ENCODE measurements at places on chromosomes 11 and 22.

DNA sequence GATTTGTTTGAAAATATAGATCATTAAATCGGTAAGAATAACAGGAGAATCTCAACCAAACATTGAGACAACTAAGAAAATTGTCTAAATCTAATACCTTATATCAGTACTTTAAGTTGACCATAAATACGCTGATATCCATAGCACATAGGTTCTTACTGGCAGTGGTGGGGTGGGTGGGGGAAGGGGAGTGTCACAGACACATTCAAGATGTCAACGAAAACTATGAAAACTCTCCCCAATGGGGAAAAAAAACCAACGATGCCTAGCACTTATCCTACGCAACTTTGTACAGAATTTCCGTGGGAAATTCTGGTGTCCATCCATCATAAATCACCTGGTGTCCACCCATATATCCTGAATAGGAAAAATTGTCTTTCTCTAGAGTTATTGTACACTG lies 6.2 kb downstream of the GRAP2 start:
- no peak for DNase-seq

GRCh38 chr22:20305894-20306645 lies 13.8 kb downstream of the DGCR6L start:
- DNase-seq = peak; percentile 3

DNA sequence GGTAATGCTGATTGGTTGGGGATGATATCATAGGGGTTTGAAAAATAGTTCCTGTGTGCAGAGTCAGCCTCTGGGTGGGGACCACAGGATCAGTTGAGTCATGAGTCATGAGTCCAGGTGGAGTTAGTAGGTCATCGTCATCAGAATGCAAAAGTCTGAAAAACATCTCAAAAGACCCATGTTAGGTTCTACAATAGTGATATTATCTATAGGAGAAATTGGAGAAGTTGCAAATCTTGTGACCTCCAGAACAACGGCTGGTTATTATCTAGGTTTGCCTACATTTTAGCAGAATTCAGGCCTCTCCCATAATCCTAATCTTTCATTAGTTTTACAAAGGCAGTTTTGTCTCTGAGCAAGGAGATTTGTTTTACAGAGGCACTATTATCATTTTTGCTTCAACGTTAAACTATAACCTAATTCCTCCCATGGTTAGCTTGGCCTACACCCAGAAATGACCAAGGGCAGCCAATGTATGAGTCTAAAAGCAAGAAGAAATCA lies 38.9 kb downstream of the MS4A2 start:
- DNase-seq = no peak

GRCh38 chr11:3157381-3158130 lies 7.6 kb downstream of the OSBPL5 start:
- DNase-seq = peak; percentile 0

GRCh38 chr11:117544130-117544800 lies 216.6 kb downstream of the CEP164 start:
- no peak for DNase-seq

GRCh38 chr22:38628444-38628843 lies 27.7 kb downstream of the FAM227A start:
- no peak for DNase-seq

GRCh38 chr11:1082346-1082727 lies 7.7 kb downstream of the MUC2 start:
- DNase-seq = no peak

DNA sequence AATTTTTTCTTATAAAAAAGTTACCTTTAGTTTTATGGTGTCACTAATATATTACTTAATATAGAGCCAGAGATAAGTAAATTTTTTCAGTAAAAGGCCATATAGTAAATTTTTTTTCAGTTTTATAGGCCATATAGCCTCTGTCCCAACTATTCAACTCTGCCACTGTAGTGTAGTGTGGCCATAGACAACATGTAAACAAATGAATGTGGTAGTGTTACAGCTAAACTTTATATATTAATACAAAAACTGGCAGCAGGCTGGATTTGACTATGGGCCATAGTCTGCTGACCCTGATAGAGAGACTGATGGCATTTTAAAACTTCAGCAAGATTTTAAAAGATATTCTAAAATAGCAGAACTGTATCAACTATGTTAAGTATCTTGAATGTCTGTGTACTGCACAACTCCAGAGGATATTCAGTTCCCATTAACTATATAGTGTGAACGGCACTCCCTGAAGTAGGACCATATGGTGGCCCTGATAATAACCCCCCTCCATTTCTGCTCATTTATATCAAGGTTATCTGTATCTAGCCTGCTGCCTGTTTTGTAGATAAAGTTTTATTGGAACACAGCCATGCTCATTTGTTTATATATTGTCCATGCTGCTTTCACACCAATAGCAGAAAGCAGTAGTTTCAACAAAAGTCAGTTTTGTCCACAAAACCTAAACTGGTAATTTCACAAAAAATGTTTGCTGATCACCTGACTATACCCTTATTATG lies 71.6 kb downstream of the PRMT3 start:
- DNase-seq = no peak

DNA sequence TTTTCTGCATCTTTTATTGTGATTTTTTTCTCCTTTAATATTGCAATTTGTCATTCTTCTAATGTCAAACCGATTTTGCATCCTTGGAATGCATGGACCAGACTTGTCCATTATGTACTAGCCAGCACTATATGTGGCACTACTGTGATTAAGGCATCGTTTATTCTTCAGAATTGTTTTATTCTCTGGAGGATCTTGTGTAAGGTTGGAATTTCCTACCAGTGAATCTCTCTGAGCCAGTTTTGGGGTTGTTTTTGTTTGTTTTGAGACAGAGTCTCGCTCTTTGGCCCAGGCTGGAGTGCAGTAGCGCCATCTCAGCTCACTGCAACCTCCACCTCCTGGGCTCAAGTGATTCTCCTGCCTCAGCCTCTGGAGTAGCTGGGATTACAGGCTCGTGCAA lies 58.5 kb downstream of the IGLL5 start:
- no peak for DNase-seq

DNA sequence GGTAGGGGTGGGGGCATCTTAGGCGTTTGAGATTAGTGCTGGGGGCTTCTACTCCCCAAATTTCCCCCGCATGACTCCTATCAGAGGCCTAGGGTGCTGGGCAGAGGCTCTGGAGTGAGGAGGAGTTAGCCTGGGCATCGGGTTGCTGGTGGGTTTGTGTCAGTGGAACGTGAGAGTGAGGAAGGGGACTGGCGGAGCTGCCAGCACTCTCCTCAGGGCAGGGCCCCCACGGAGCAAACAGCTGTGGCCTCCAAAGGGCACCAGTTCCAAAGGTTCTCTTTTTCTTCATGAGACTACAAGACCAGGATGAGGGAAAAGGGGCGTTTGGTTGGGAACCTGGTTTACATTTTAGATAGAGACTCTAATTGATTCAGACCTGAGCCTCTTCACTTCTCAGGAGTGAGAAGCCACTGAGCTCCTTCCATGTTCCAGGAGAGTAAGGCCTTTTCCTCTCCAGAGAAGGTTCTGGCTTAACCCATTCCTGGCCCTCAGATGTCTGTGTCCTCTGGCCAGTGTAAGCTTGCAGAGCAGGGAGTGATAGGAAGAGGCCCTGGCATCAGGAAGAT lies 35.6 kb upstream of the CDON start:
- no peak for DNase-seq

DNA sequence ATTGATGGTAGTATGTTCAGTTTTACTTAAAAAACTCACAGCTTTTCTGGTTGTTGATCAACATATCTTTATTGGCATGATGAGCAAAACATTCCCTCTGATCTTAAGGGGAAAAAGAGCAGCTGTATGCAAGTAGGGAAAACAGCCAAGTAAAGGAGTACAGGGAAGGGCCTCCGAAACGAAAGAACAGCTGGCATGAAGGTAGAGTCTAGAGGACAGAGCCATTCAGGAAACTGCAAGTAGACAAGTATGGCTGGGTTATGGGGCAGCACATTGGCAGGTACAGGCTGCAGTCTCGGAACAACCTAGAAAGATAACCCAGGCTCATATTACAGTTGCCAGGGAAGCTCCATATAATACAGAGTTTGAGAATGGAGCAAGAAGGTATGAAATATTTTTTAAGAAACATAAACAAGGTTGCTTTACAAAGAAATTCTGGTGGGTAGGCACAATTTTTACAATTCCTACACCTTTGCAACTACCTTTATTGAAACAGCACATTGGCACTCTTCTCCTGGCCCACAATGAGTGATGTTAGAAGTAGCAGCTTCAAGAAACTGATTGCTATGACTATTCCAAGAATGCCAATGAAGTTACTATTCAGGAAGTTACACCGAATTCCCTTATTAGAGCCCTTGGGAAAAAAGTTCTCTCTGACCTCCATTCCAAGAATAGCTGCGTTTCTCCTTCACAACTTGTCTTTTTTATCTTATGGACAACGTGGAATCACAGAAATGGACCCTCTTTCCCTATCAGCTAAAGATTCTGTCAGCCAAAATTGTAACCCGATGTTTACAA lies 45.2 kb downstream of the LGR4 start:
- DNase-seq = no peak

DNA sequence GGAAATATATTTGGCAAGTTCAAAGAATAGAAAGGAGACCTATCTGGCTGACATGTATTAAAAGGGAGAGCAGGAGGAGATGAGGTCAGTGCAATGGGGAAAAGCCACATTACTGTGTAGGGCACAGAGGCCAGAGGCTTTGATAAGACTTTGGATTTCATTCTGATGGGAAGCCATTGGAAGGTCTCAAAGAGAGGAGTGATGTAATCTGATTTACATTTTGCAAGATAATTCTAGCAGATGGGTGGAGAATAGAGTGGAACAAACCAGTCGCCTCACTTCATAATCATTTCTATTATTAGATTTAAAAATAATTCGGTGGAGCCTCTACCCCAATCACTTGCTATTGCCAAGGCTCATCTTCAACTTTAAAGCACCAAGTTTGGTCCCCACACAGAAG lies 278.4 kb upstream of the ZC3H12C start:
- DNase-seq = no peak

DNA sequence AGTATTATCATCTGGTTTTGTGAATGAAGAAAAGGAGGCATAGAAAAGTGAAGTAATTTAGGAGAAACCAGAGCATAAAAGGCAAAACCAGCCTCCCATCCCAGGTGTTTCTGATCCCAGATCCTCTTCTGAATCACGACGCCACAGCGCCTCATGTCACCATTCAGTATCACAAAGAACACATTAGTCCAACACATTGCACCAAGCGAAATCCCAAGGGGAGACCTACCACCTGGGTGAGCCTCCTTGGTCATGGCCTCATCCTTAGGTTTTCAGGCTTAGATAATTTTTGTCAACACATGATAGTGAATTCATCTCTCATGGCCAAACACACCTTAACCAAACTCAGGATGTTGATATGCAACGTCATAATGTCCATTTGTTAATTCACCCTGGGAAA lies 181.5 kb upstream of the SORL1-AS1 start:
- DNase-seq = no peak

DNA sequence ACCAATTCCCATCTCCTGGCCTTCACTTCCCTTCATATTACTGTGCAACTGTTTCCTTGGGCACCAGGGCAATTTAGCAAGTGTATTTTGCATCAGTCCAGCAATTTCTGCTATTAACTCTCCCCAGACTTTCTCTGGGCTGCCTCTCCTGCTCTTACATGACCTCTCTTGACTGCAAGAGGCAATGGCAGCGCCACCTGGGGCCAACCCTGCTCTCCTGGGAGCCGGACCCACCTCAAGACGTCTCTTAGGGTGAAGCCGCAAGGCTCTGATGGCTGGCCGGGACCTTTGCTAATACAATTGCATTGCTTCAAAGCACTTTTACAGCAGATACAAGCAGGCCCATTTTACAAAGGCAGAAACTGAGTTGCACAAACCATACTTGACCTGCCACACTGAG lies 360.2 kb downstream of the CADM1 start:
- no peak for DNase-seq

- no peak for DNase-seq
These were observed 98.6 kb downstream of the SEZ6L start for GRCh38 chr22:26267856-26268255.

DNA sequence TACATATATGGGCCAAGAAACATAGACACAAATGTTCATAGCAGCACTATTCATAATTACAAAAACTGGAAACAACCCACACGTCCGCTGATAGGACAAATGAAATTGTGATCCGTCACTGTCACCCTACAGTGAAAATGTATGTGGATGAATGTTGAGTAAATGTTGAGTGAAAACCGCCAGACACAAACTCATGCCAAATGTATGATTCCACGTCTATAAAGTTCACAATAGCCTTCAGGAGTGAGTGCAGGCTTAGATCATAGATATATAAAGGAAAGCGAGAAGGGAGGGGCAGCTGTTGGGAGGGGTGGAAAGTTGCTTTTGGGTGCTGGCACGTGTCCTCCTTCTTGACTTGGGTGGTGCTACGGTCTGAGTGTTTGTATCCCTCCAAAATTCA lies 33.6 kb downstream of the DBX1 start:
- DNase-seq = no peak

DNA sequence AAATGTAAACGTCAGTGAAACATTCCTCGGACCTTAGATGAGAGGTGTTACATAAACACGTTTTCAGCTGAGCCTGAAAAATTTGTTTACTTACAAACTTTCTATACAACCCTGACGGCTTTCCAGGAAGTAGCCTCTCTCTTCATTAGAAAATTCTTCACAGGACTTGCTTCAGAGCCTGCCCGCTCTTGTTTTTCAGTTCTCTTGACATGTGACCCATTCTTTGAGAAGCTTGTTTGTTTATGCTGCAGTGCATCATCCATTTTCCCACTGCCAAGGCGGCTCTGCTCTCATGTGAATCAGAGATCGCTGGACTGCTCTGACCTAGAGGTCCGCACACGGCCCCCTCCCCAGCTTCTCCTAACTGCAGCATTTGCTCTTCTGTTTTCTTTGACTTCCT lies 47.9 kb upstream of the ARHGAP42 start:
- DNase-seq = peak; percentile 19

GRCh38 chr11:123434262-123434661 lies 4.2 kb downstream of the GRAMD1B start:
- DNase-seq = no peak
